ENCODE measurements at places on chromosomes 6 and 20.

DNA sequence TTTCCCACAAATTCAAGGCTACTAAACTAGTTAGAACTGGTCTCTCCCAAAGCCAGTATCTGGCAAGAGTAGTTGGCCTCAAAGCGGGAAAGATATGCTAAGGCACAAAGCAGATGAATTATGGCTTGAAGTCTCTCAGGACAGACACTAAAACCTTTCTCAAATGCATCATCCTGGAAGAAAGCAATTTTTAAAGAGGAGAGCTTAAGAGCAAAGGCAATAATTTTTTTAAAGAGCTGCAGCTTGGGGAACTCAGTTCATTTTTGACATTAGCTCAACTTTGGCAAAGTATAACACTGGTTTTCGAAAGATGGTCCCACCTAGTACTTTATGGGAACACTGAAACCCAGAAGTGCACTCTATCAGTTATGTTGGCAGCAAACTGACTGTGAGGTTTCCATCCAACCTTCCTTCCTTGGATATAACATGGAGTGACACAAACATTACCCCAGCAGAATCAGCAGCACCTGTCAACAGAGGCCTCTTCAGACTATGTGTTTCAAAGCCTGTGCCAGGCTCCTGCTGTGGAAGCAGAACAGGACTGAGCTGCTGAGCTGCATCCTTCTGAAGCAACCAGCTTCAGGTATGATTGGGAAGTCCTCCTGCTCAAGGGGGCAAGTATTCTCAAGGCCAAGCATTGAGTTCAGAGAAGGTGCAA lies 852.3 kb upstream of the HS3ST5 start:
- DNase-seq, result no peak

DNA sequence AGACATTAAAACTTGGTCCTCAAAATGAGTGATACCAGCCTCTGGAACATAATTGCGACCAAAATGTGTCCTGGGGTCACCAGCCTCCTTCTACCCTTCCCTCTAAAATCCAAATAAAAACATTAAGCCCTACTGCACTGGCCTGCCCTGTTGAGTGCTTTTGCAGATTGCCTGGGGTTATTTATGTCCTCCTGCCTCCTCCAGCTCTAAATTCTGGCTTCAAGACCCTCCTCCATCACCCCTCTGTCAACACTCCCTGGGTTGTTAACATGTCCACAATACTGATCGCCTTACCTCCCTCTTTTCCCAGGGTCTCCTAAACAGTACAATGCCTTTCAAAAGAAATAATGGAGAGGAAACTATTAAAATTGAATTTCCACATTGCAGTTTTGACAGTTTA lies 327.5 kb downstream of the NRN1 start:
- no peak for DNase-seq

DNA sequence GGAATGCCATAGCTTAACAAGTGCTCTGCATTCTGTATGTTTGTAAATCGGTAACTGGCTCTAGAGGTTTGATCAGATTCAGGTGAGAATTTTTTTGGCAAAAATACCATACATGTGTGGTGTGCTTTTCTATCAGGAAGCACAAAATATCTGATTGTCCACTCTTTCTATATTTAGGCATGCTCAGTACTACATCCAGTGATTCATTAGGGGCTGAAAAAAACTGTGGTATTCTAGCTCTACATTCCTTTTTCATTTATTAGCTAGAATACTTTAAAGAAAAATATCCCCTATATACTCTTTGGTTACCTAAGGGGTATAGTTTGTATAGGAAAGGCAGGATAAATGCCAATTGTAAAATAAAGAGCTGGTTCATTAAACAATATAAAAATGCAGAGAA lies 10.6 kb upstream of the ELOVL2 start:
- DNase-seq, result no peak

- DNase-seq, result no peak
These were observed 34.2 kb downstream of the JARID2 start for GRCh38 chr6:15280028-15280427.

DNA sequence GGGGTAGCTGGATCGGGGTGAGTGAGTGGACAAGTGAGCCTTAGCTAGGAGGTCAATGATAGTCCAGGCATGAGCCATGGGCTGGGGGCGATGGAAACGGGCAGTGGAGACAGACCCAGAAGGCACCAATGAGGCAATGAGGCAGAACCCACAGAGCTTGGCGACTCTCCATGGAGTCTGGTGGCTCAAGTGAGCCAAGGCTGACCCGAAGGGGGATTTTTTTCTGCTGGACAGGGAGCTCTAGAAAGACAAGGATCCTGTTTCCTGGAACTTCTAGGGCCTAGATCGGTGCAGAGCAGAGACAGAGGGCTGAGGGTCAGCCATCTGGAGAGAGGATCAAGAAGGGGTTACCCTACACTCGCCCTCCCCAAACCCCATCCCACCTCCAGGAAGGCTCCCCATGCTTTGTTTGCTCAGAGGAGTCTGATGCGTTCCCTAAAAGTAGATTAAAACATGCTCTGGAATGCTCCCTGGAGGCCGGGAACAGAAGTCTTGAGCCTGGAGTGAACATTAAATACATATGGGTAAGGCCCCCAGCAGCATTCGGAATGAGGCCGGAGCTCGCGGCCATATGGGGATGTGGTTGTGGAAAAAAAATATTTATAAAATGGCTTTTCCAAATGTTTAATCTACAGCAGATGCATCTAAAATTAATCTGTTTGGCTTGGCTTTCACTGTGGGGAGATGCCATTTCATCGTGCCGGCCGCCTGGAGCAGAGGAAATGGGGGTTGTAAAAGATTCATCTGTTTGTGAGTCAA lies 237.8 kb upstream of the PMEPA1 start:
- peak; percentile 81 for DNase-seq

- DNase-seq, result no peak
These were observed 124.1 kb downstream of the GRIK2 start for GRCh38 chr6:101517632-101518031.

DNA sequence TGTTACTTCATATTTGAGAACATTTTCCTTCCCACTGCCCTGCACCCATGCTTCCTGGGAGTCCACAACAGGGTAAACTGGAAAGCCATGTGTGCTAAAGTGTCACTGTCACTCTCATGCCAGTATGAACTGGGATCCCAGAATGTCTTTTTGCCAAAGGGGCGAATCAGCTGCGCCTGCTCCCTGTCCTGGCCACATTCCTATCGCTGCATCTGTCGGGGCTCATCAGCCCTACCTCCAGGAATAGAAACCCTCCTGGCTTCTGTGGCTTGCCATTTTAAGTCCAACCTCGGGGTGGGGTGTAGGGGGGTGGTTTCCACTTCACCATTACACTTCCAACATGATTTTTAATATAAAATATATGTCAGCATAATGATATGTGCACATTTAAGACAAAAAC lies 933 bp downstream of the KLHL31 start:
- no peak for DNase-seq

GRCh38 chr6:139386404-139386803 lies 12.0 kb upstream of the CITED2 start:
- DNase-seq, result no peak

DNA sequence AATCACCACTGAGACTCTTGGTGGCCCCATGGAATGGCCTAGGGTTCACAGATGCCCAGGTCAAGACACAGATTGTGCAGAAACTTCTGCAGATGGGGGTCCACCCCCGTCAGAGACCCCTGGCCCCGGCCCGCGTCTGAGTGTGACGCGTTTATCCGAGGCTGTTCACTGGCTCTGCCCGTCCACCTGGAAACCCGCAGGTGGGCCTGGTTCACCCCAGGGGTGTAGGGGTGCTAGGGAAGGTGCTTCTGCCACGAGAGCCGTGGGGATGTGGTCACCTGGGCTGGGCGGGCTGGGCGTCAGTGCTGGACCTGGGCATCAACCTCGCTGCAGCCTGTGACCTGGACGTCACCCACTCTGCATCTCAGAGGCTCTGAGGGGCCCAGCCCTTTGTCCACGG lies 39.5 kb upstream of the GATA5 start:
- DNase-seq, result no peak

DNA sequence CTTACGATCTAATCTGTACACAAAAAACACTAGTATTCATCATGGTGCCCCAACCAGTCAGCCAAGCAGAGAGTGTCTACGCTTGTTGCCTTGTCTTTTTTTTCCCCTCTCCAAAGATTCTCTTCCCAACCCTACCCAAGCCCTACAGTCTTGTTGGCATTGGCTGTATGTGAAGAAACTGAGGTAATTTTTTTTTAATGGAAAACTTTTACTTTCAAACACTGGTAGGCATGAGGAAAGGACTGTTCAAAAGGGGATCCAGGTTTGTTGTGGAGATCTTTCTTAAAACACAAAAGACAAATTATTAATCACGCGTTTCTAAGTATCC lies 89.2 kb upstream of the PRSS16 start:
- no peak for DNase-seq

GRCh38 chr6:24922170-24922569 lies 13.6 kb downstream of the RIPOR2 start:
- no peak for DNase-seq

GRCh38 chr6:31922942-31923341 lies 4.6 kb upstream of the C2 start:
- DNase-seq, result no peak

GRCh38 chr6:116512111-116512559 lies 696 bp downstream of the CALHM5 start:
- no peak for DNase-seq

GRCh38 chr6:33683576-33684427 lies 27.7 kb downstream of the UQCC2 start:
- DNase-seq, result no peak

GRCh38 chr20:41436679-41437078 lies 70.1 kb upstream of the EMILIN3 start:
- no peak for DNase-seq

- no peak for DNase-seq
These were observed 73.2 kb downstream of the ROS1 start for GRCh38 chr6:117352466-117353081.

GRCh38 chr6:169159331-169159730 lies 94.3 kb downstream of the THBS2 start:
- no peak for DNase-seq

GRCh38 chr6:20188630-20189075 lies 23.6 kb downstream of the MBOAT1 start:
- DNase-seq, result no peak

DNA sequence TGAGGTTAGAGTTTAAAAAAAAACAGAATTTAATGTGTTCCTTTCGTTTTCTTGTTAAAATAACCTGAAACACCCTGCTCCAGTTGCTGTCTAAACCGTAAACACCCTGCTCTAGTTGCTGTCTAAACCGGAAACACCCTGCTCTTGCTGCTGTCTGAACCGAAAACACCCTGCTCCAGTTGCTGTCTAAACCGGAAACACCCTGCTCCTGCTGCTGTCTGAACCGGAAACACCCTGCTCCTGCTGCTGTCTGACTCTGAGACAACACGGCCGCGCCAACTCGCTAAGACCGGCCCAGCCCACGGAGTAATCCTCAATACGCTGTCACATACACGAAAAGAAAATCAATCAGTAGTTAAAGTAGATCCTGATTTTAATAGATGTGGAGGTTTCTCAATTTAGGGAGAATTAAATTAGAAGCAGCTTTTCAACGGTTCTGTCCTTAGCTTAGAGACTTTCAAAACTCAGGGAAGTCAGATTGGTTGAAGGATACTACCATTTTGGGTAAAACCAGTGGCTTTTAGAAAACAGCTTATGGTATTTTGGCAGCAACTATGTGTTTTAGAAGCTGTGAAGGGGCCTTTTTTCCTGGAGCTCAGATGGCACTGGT lies 98.3 kb downstream of the RAMACL start:
- no peak for DNase-seq

GRCh38 chr20:60999250-60999649 lies 252.8 kb upstream of the CDH4 start:
- DNase-seq, result no peak

- no peak for DNase-seq
These were observed 32.6 kb upstream of the CSNK2A1 start for GRCh38 chr20:576156-576555.

GRCh38 chr6:89482126-89482525 lies 49.2 kb downstream of the ANKRD6 start:
- DNase-seq, result no peak

- no peak for DNase-seq
These were observed 639.6 kb downstream of the EPHA7 start for GRCh38 chr6:92779746-92780145.

DNA sequence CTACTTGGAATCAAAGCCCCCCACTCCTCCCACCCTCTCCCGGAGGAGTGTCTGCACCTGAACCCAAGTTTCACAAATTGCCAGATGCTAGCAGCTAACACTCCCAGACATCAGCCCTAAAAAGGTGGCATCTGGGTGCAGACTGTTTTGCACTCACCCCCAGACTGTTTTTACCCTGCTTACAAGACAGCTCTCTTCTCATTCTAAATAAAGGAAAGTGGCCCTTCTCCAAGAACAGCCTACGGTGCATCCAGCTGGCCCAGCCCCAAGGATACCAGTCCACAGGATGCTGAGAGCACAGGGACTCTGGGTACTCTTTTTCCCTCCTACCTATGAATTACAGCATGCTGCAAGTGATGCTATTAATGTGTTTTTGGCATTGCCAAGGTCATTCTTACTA lies 842.0 kb upstream of the FLRT3 start:
- DNase-seq, result no peak

GRCh38 chr6:64225503-64225902 lies 589.9 kb downstream of the PHF3 start:
- no peak for DNase-seq

GRCh38 chr6:33118525-33119123 lies 42.8 kb downstream of the HLA-DPB1 start:
- no peak for DNase-seq

DNA sequence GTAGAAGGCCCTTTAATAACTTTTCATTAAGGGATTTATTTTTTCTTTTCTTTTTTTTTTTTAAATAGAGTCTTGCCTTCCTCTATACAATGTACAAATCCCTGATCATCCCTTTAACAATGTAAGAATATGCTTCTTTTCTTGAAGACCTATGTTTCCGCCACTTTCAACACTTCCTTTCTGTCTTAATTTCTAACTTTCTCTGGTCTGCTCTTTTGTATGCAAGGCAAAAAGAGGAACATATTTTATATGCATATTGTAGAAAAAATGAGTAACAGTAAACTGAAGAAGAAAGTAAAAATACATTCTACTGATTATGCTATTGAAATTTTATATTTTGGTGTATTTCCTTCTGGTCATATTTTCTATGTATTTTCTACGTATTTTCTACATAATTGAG lies 484.7 kb downstream of the TFAP2B start:
- DNase-seq, result no peak

DNA sequence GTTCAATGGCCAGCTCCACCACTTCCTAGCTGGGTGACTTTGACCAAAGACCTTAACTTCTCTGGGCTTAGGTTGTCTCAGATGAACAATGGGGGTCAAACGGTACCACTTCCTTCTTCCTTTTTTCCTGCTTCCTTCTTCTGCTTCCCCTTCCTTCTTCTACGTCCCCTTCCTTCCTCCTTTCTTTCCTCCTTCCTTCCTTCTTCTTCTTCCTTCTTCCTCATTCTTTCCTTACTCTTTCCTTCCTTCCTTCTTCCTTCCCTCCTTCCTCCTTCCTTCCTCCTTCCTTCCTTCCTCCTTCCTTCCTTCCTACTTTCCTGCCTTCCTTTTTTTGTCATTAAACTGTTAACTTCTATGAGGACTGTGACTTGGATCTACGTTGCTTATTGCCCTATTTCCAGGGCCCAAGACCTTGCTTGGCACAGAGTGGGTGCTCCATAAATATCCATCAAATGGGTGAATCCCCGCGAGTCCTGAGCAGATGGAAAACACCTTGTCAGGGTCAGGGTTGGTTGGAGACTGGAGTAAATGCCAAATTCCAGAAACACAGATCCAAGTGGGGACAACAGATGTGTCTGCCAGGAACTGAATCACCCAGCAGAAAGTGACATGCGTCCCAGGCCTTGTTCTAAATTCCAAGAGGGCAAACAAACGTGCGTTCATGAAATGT lies 243.3 kb downstream of the PREX1 start:
- no peak for DNase-seq
